ENCODE measurements at places on chromosomes 2 and 18.
A peak's percentile ranks its signal among the peaks of the same experiment; 100 is the strongest.

GRCh38 chr2:25362049-25362433, 20.3 kb upstream of the DNMT3A start:
- peak; percentile 93 for DNase-seq

DNA sequence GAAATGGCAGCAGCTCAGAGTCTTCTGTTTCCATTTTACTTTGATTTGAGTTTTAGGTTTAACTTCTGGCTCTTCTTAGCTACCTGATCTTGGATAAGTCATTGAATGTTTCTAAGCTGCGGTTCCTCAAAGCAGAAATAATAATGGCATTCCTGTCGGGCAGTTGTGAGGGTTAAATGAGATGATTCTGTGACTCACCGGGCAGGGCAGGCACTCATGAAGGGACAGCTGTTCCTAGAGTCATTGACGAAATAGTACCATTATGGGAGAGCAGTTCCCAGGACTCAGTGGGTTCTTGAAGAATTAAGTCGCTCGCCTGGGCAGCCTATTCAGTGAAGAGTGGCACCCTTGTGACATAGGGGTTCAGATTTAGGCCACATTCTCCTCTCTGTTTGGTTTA, 10.3 kb downstream of the TRIB2 start:
- DNase-seq = no peak

DNA sequence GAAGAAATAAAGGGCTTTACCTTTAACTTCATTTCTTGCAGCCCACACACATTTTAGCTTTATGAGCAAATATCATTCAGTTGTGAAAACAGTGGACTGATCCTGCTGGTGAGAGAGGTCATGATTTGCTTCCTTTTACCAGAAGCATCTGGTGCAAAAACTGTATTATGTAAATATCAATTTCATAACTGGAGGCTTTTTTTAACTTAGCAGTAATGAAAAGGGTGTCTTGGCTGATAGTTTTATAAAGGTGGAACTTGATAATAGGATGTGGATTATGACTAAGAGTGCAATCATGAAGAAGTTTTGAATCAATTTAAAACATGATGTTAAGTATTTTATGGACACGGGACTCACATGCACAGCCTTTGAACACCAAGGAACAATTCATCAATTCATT, 304.4 kb downstream of the GULP1 start:
- no peak for DNase-seq

GRCh38 chr2:37617119-37617892, 54.1 kb downstream of the CDC42EP3 start:
- DNase-seq = no peak

DNA sequence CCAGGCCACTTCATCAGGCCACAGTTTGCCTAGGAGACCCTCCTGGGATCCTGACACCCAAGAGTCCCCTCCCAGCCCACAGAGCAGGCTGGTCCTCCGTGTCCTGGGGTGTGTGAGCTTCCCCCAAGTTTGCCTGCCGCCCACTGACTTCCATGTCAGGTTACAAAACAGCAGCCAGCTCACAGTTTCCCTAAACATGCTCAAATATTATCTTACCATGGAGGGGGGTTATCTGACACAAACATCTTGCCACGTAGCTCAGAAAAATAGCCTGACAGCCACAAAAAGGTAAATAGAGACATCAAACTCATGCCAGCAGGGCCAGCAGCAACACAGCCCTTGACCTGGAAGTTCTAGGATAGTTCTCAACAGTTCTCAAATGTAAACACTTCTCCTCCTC, 346.5 kb downstream of the TNS1 start:
- no peak for DNase-seq

DNA sequence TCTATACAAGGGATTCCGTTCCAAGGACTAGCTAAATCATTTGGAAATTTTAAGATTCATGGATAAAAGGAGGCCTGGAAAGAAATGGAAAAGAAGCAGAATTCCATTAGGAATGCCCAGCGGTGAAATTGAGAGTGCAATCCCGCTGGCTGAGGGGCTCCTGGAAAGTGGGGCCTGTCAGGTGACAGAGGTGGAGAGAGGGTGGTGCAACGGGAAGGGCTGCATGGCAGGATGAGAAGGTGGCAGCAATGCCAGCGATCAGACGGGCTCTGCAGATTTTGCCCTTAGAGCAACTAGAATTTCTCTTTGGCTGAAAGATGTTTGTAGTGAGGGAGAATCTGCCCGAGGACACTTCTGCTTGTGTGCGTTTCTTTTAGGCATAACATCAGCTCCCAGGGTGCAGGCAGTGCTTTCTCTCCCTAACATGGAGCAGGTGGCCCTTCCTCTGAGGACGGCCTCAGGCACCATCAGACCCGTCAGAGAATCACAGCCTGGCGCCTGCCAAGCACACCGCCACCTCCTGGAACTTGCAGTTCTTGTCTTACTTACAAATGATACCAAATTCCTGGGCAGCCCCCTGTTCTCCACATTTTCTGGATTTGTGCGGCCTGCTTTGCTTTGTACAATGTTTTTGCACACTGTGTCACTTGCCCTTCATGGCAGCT, 261.6 kb downstream of the NDUFA10 start:
- no peak for DNase-seq

- DNase-seq = no peak
Observed at GRCh38 chr2:174171686-174172445, 76.5 kb downstream of the OLA1 start.

- DNase-seq = no peak
Observed at GRCh38 chr2:160977376-160977775, 182.9 kb upstream of the TANK start.
